H4 (cell line): ENCODE measurements at places on chromosomes 13 and 19. TPM values are rescaled to one million over a fixed set of nuclear protein-coding genes. Genes with fewer than 3 reads are reported as not detected.
A peak's percentile ranks its signal among the peaks of the same experiment; 100 is the strongest.

The APC2 gene
- 0.02 and 1.5 TPM in 2 replicates for total RNA-seq

The SPRED3 gene
- total RNA-seq: 0.10 and 1.4 TPM in 2 replicates

The ZNF790 gene
- total RNA-seq: 0.27 and 1.2 TPM in 2 replicates

The ODAD3 gene
- 0.99 and 1.7 TPM in 2 replicates for total RNA-seq

The TNFSF9 gene
- 17.8 and 18.6 TPM in 2 replicates for total RNA-seq

The CLDN10 gene
- not detected in 2 replicates for total RNA-seq

The ATP8B3 gene
- 3.6 and 7.8 TPM in 2 replicates for total RNA-seq

The CABP5 gene
- total RNA-seq: 0.47 TPM in 1 of 2 replicates, not detected in the other

The CYP4F11 gene
- 17.6 and 18.2 TPM in 2 replicates for total RNA-seq

The ZNF525 gene
- 1.5 and 1.6 TPM in 2 replicates for total RNA-seq

The ZNF540 gene
- total RNA-seq: 0.46 TPM in 1 of 2 replicates, not detected in the other

The TBXA2R gene
- total RNA-seq: 1.6 TPM in 1 of 2 replicates, not detected in the other

The KLF1 gene
- total RNA-seq: not detected in 2 replicates

The IGFL1 gene
- not detected in 2 replicates for total RNA-seq

The ZNF560 gene
- total RNA-seq: 0.02 TPM in 1 of 2 replicates, not detected in the other

The TPTE2 gene
- total RNA-seq: not detected in 2 replicates

The MADCAM1 gene
- not detected in 2 replicates for total RNA-seq

The KLK15 gene
- total RNA-seq: not detected in 2 replicates

The CEACAM3 gene
- not detected in 2 replicates for total RNA-seq

The STOML3 gene
- total RNA-seq: not detected in 2 replicates

The KCNN4 gene
- 1.2 and 3.1 TPM in 2 replicates for total RNA-seq

- no peak for DNase-seq
These were observed 911.0 kb downstream of the PCDH17 start for GRCh38 chr13:58542530-58542929.

- no peak for DNase-seq
These were observed 67.6 kb upstream of the ZNF536 start for GRCh38 chr19:30304540-30304939.

- no peak for DNase-seq
These were observed 15.8 kb upstream of the ALOX5AP start for GRCh38 chr13:30719525-30719914.

DNA sequence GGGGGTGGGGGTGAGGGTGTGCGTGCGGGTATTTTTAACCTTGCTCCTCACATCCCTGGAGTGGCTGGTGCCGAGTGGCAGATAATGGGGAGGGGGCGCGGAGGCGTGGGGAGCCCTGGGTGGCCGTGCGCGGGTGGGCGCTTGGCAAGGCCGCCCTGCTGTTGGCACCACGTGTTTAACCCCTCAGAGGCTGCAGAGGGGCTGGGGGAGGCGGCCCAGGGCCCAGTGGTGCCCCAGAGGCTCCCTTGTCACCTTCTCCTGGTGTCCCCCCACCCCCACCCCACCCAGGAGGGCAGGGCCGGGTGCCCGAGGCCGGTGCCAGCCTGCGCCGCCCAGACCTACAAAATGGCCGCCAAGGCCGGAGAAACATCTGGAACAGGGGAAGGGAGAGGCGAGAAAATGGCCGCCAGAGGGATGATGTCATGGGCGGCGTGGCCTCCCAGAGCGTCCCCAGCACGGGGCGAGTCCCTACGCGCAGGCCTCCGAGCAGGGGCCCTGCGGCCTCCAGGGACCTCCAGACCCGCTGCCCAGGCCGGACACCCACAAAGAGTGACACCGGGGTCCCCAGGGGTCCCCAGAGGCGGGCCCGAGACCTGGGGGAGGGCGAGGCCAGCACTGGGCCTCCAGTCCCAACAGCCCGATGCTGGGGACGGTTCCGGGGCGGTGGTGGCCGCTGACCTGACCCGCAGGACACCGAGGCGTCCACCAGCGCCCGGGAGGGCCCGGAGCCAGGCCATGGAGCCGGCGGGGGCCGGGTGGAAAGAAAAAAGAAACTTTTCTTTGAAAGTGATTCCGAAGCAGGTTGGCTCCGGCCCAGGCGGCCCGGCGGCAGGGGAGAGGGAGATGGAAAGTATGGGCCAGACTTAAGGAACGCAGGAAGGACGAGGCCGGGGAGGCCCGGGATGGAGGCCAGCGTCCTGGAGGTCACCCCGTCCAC lies 38.2 kb downstream of the NFIC start:
- DNase-seq: peak; percentile 75

- DNase-seq: no peak
These were observed 6.4 kb upstream of the ZNF841 start for GRCh38 chr19:52101866-52102562.

GRCh38 chr13:106077017-106077416 lies 458.4 kb downstream of the EFNB2 start:
- DNase-seq: no peak

- DNase-seq: no peak
These were observed 15.0 kb downstream of the MYO9B start for GRCh38 chr19:17090583-17090982.

DNA sequence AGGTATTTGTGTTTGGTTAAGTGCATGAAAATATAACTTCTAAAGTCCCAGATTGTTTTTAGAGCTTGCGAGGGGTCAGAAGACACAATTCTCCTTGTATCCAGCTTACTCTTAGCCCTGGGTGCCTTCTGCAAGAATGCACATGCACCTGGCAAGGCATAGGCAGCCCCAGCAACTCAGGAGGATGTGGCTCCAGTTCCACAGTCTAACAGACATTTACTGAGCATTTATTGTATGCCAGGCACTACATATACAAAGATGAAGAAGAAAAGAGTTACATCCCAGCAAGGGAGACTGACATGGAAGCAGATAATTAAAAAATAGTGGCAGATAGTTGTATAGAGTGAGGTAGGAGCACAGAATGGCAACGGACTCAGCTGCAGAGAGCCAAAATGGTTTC lies 101.1 kb upstream of the FRY start:
- no peak for DNase-seq

GRCh38 chr13:75657111-75657510 lies 21.0 kb downstream of the LMO7 start:
- DNase-seq: no peak

- peak; percentile 67 for DNase-seq
These were observed 15.4 kb downstream of the NLRP12 start for GRCh38 chr19:53808710-53809125.

DNA sequence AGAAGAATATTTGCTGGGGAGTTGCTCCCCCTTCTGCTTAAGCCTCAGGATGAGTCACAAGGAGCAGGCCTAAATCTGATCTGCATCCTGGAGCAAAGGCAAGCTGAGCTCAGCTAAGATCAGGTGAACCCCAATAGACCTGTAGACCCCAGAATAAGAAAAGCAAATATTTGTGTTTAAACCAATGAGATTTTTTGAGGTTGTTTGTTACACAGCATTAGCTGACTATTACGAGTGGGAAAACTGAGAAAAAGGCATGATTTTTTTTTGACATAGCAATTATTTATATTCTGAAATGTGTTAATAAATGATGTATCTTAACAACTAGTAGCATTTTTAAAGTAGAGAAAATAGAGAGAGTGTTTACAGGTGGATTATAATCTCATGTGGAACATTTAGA lies 45.1 kb downstream of the ADGRE3 start:
- DNase-seq: no peak

GRCh38 chr13:51590971-51591627 lies 6.8 kb downstream of the WDFY2 start:
- peak; percentile 38 for DNase-seq

GRCh38 chr13:106612688-106613087 lies 44.8 kb upstream of the ARGLU1 start:
- no peak for DNase-seq

DNA sequence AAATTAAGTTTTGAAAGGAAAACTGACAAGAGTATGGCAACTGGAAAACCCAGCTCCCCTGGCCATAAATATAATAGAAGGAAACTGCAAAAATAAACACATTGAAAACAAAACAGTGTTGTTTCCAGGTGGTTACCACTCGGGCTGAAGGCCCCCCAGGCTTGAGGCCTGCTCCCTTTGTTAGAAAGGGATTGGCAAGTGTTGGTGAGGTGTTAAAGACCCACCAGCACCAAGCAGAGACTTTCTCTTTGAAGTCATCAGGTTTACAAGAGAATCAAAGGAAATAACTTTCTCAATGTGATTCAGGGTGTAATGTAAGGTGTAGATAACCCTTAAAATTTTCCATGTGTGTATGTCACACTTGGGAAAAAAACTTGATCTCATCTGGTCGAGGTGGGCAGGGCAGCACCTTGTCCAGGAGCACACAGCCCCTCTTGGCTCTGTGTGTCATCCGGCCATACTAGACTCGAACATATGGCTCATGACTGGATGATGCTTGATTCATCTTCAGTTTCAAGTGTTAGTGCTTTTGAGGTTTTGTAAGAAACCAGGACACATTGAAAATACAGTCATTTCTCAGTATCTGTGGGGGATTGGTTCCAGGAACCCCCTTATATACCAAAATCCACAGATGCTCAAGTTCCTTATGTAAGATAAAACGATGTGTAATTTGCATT lies 7.8 kb downstream of the ACTN4 start:
- no peak for DNase-seq

DNA sequence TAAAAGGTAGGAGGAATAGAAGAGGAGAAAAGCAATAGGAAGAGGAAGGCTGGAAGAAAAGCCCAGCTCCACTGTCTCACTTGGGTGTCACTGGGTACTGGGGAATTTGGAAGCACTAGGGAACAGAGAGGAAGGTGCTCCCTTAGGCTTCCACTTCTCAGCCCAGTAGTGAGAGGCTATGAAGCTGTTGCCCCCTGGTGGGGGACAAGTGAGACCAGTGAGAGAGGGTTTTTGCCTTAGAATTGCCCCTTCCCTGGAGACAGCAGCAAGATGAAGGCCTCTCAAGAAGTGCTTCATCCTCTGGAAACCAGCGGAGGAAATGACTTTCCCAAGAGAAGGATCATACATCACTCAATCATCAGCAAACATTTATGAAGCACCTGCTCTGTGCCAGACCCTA lies 4.7 kb upstream of the ZNF606 start:
- DNase-seq: no peak

DNA sequence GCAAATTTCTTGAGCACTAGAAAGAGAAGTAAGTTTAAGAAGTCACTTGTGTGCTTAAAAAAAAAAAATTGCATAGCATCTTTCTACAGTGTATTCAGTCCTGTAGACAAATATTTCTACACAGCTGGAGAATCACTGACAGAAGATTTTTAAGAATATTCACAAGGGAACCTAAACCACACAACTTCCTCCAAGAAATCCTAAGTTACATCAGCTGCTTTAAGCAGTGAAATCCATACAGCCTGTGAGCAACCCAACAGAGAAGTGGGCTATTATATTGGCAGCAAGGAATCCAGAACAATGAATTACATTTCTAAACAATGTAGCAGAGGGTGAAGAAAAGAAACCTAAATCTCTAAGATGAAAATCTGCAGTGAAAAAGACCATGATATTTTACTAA lies 1.5 kb downstream of the DOCK9 start:
- no peak for DNase-seq

DNA sequence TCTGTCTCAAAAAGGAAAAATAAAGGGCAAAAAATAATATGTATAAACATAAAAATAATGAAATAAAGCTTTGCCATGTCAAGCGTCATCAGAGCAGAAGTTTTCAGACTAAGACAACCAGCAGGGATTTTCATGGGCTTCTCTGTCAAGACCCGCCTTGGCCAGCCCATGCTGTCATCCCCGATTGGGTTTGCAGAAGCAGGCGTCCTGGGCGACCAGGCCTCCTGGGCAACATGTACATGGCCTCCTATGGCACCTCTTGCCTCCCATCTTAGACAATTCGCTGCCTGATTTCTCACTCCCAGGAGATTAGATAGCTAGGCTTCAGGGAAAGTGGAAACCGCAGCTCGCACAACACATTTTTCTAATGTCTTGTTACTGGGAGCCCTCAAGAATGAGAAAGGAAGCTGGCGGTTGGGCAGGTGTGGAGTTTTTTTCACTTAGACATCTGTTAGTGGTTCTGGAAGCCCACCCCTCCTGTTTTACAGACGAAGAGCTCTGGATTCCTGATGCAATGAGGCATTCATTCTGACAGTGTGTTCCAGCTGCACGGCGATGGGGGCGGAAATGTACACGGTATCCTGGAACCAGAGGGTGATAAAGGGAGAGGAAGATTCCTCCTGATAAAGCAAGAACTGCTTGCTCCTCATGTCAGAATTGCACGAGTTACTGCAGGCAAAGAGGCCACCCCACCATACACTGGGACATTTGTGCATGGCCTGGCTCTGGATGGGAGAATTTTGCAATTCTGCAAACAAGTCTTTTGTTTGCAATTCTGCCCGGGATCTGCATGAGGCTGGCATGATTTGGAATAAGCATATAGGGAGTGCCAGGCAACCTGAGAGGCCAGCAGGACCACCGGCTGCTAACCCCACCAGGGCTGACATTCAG lies 47.4 kb upstream of the KATNAL1 start:
- DNase-seq: no peak

GRCh38 chr19:42292042-42292960 lies 9.6 kb upstream of the PRR19 start:
- DNase-seq: no peak

- DNase-seq: peak; percentile 2
These were observed 197.5 kb downstream of the NBEA start for GRCh38 chr13:35139591-35139990.

- no peak for DNase-seq
These were observed 6.8 kb upstream of the LRFN1 start for GRCh38 chr19:39327363-39328045.

- DNase-seq: no peak
These were observed at the start of gene MLNR for GRCh38 chr13:49220036-49220855. MLNR (plus strand) TSS chr13:49220338; CDS start chr13:49220338, 0 bp downstream.

GRCh38 chr19:4581666-4582553 lies 22.4 kb upstream of the SEMA6B start:
- DNase-seq: no peak

- no peak for DNase-seq
These were observed 79.9 kb upstream of the MYCBP2 start for GRCh38 chr13:77406644-77407440.

- DNase-seq: no peak
These were observed 1485.3 kb downstream of the PCDH9 start for GRCh38 chr13:65744836-65745235.

- DNase-seq: no peak
These were observed 9.2 kb downstream of the FCAR start for GRCh38 chr19:54883228-54883627.

DNA sequence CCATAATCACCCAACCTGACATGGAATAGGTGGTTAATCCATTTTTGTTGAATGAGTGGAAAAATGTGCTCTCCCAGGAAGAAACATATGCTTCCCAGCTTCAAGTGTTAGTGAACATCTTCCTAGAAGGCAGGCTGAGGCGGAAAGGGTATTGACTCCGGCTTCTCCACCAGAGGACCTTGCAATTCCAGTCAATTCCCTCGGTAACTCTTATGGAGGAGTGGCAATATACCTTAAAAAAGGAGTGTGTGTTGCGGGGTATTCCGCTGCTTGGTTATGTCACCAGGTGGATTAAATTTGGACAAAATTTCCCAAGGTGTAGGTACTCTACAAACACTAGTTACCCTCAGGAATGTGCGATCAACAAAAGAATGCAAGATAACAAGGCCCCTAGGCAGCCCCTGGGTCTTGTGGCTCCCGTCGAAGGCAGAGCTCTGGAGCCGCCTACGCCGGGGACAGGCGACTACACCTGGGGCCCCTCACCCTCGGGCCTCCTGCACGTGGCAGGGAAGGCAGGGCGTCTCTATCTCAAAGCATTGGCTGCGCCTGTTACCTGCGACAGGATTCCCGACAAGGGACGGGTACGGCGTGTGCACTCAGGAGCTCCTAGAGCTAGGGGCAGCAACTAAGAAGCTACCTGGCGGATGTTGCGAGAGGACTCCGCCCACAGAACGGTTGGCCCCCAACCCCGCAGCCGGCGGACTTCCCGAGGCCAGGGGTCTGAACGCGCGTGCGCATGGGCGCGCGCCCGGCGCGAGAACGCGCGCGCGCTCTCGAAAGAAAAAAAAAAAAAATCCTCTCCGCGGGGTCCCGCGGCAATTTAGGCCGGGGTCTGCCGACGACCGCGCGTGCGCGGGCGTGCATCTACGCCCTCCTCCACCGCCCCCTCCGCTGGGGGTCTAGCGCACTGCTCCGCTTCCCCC lies at the start of gene WDR87:
TSS of gene WDR87 (minus strand) at position 649 of the 923 bp plus-strand sequence. CDS start 8,355 bp downstream, outside the sequence.
- DNase-seq: no peak
